ENCODE measurements at places on chromosomes 2 and 18.
A peak's percentile ranks its signal among the peaks of the same experiment; 100 is the strongest.

DNA sequence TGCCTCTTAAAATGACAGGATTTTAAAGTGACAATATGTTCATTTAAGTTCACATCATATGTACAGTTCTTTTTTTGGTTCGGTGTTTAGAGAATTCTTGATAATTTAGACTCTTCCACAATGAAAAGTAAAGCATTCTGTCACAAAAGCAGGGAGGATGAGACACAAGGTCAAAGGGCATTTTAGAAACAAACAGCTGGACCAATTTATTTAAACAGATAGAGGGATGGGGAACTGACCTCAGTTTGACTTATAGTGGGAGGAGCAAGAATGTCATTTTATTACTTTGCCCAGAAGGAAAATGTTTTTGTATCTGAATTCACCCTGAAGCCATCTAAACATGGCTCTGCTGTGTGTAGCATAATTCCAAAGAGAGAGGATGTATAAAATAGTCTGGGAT is 128.5 kb downstream of the MEIS1 start:
- DNase-seq: no peak

DNA sequence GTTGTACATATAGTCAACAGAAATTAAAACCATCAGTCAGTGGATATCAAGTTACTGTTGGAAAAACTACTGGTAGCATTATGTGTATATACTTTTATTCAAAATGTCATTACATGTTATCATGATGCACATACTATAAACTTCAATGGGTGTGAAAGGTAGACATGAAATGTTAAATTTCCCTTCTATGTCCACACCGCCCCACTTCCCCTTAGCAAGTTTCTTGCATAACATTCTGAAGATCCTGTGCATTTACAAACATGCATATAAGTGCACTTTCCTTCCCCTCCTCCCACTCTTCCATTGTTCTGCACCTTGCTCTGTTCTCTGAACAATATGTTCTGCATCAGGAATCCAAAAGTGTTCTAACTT is 16.6 kb upstream of the HK2 start:
- no peak for DNase-seq

- DNase-seq: no peak
These were observed 332.2 kb downstream of the SOCS6 start for GRCh38 chr18:70620837-70621612.

GRCh38 chr2:23291239-23291638 is 93.7 kb upstream of the KLHL29 start:
- DNase-seq: no peak

- DNase-seq: no peak
These were observed 72.4 kb downstream of the KIAA1328 start for GRCh38 chr18:36901277-36901701.

DNA sequence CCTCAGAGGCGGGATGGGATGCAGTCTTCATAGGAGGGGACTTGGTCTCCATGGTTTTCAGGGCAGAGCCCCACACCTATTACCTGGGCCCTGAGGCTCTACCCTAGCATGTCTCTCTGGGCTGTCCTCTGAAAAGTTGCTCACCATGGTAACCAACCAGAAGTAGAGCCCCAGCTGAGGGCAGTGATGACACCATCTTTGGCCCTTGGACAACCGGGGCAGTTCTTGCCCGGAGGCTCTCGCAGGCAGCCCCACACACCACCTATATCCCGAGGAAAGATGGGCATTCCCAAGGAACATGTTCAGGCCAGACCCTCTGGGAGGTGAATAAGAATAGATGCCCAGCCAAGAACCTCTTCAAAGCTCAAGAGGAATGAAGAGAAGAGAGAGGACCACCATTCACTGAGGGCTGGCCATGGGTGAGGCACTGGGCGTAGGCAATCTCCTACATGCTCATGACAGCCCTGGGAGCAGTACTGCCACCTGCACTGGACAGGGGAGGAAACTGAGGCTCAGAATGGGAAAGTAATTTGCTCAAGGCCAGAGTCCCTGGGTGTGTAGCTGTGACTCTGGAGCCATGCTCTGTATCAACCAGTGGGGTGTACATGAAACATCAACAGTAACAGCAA is 72.5 kb downstream of the HS1BP3 start:
- DNase-seq: no peak

GRCh38 chr2:141741652-141742051 is 389.2 kb downstream of the LRP1B start:
- no peak for DNase-seq

DNA sequence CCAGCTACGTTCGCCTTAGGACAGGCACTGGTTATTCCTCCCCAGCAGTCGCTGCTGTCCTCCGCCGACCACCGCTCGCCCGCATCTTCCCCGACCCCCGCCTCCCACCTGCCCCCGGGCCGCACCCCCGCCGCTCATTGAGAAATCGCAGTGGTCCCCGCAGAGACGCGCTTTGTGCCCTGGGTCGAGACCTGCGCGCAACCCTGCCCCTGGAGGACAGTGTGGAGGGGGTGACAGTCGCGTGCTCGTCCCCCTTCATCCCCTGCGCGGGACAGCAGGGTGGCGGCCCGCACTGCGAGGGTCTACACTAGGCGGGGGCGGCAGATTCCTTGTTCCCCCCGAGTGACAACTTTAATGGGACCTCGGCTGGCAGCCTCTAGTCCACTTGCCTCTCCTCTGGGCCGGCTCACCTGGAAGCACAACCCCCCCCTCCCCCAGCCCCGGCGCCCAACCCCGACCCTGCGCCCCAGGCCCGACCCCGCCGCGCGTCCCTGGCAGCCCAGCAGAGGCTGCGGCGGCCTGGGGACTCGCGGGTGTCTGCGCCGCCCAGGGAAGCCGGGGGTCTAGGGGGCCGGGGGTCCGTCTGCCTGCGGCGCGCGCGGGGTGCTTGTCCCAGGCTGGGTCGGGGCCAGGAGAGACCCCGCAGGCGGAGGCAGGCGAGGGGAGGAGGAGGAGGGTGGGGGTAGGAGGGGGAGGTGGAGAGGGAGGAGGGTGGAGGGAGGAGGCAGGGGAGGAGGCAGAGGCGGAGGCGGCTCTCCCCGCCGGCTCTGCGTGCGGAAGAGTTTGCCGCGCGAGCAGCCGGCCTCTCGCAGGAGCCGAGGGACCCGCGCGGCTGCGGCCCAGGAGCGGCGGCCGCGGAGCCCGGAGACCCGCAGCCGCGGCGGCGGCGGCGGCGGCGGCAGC is at the start of gene NPAS2:
NPAS2 (plus strand) TSS at position 770 of the 903 bp plus-strand sequence. CDS start 84,616 bp downstream, outside the sequence.
- no peak for DNase-seq

GRCh38 chr2:136015699-136016098 is 30.3 kb upstream of the DARS1 start:
- DNase-seq: no peak

- DNase-seq: peak; percentile 85
These were observed 195.4 kb downstream of the SPP2 start for GRCh38 chr2:234245945-234246344.

DNA sequence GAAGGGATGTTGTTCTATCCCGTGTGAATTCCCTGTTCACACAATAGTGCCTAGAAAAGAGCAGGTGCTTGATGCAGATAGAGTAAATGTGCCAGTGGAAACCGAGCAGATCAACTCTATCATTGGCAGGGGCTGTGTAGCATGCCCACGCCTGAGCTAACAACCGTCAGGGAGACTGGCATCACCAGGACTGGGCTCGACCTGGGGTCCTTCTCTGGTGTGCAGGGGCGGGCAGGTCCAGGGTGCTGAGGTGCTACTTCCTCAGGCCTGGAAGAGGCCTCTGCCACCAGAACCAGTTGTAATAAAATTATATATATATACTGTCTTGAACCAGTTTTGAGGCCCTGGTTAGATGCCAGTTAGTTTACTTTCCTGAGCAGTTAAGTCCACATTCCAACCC is 11.8 kb upstream of the MAL start:
- DNase-seq: no peak

DNA sequence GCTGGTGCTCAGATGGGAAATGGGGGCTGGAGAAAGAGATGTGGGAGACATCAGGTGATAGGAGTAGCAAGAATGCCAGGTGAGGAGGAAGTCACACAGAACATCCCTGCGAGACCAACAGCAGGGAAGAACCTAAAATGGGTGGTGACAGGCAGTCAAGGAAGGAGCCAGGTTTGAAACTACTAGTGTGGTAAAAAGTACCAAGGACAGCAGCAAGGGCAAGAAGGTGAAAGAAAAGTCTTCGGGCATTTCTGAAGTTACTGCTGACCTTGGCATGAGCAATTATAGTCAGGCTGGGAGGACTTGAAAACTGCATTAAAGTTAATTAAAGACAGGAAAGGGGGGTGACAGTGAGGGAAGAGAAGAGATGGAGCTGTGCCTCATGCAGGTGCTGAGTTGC is 410.4 kb downstream of the RAD51AP2 start:
- no peak for DNase-seq

GRCh38 chr2:216034065-216034464 is 20.7 kb upstream of the MREG start:
- peak; percentile 47 for DNase-seq

DNA sequence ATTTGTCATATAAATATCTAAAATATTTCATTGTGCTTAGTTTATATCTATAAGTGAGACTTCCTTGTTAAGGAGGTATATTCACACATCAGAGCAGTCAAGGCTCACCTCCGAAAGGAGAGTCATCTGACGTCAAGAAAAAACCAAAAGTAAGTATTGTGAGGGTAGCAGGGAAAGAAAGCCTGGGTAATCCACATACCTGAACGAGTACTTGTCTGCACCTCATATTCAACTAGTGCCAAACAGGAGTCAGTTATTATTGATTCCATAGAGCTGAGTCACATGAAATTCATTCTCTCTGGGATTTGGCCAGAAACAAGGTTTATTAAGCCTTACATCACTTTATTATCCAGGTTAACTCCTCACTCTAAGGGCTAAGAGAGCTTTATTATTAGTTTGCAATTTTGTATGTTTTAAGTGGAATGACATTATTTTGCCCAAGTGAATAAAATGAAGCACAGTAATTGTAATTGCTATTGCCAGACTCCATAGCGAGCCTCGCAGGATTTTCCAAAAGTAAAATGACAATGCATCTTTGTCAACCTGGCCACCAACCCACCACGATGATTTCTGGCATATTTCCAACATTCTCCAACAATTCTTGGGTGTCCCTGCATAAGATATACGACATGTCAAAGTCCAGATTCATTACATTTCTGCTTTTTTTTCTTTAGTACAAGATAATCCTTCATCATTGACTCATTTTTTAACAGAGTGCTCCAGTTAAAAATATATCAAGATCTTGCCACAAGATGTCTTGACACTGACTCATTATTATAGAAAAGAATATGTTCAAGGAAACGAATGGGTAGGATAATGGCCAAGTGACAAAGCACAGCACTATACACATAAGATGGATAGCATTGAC is 1210.4 kb upstream of the ACVR2A start:
- peak; percentile 75 for DNase-seq

- DNase-seq: no peak
These were observed 7.4 kb downstream of the UGT1A6 start for GRCh38 chr2:233700028-233700635.

- DNase-seq: no peak
These were observed 1011.8 kb upstream of the CDH2 start for GRCh38 chr18:29188760-29189159.

DNA sequence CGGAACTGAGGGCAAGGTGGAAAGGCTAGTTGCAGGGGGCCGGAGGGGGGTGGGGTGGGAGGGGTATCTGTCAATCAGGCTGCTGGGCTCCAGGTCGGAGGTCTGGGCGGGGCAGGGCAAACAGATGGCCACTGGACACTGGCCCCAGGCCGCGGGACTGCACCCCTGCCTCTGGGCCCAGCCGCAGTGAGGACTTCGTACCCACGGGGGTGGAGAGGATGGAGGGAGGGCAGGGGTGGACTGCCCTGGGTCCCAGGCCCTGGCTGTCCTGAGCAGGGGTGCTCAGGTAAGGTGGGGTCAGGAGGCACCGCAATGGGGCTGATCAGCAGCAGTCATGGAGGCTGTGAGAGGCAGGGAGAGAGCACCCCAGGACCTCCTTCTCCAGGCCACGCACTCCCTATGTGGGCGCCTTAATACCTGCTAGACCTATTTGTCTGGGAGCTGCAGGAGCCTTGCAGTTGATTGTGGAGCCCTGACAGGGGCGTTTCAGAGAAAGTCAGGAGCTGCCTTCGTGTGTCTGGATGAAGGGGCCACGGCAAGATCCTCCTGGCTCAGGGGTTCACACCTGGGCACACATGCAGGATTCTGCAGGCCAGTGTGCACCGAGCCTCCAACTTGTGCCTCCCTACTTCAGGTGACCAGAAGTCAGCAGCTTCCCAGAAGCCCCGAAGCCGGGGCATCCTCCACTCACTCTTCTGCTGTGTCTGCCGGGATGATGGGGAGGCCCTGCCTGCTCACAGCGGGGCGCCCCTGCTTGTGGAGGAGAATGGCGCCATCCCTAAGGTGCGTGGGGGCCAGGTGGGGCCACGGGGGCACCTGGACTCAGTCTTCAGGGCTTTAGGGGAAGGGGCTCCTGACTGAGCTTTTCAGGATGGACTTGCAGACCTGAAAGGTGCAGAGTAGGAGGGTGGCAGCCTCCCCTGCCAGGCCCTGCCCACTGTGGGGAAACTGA is 1.5 kb downstream of the CTDSP1 start:
- no peak for DNase-seq

GRCh38 chr2:48059975-48060374 is 153.7 kb upstream of the FBXO11 start:
- no peak for DNase-seq

DNA sequence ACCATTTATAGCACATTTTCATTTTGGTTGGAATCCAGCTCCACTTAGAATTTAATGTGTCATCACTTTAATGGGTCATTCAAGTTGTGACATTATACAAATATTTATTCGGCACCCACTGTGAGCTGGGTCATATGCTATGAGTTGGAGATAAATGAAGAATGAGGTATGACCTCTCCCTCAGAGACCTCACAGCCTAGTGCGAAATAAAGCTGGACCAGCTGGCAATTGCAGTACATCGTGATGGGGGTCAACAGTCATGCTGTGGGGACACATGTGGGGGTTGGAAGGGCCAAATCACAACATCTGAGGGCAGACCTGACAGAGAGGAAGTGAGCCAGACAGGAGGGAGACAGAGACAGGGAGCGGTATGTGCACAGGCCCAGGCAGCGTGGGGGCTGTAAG is 175.4 kb downstream of the MAIP1 start:
- DNase-seq: no peak

DNA sequence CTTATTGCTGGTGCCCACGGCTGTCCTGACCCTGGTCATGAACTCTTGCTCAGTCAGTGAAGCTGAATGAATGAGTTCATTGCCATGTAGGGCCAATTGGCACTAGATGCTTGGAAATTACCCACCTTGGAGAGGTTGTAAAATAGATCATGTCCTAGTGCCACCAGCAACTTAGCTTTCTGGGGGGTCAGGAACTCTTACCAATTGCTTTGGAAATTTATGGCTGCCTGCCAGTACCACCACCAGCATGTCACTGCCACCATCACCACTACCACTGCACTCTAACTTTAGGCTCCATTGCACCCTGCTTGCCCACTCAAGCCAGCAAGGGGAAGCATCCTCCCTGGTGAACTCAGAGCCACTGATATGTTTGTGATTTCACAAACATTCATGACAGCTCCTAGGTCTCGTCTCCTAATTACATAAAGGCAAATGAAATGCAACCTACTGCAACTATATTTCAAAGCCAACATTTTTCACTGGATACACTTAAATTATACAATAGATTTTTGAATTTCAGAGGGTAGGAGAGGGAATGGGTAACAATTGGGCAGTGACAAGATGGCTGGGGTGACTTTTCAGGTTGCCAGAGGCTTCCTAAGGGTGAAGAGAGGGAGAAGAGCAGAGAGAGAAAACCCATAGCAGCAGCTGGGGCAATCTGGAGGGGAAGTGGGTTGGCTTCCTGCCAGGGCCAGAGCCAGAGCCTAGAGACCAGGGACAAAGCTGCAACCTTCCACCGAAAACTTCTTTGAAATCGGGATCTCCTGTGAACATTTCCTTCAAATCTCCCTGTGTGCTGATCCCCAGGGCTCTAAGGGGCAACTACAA is 3.5 kb upstream of the EMILIN1 start:
- no peak for DNase-seq

- DNase-seq: no peak
These were observed 48.5 kb upstream of the LOXHD1 start for GRCh38 chr18:46705521-46705920.

All from non-pigmented ciliary epithelial cell (primary cell).